ENCODE measurements at places on chromosomes 2 and 18.

DNA sequence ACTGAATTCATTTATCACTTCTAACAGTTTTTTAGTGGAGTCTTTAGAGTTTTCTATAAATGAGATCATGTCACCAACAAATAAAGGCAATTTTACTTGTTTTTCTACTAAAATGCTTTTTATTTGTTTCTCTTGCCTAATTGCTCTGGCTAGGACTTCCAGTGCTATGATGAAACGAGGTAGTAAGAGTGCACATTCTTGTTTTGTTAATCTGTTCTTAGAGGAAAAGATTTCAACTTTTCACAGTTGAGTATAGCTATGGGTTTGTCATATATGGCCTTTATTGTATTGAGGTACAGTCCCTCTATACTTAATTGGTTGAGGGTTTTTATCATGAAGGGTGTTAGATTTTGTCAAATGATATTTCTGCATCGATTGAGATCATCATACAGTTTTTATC lies 5.6 kb downstream of the IL18RAP start:
- no peak for DNase-seq

- no peak for DNase-seq
Measured at GRCh38 chr18:46315161-46315560, 211.0 kb downstream of the HAUS1 start.

- DNase-seq: no peak
Measured at GRCh38 chr2:121471532-121472469, 58.9 kb upstream of the RNU4ATAC start.

- no peak for DNase-seq
Measured at GRCh38 chr2:44143701-44144100, 25.0 kb upstream of the PPM1B start.

GRCh38 chr18:49788327-49788898 lies 24.9 kb downstream of the ACAA2 start:
- no peak for DNase-seq

DNA sequence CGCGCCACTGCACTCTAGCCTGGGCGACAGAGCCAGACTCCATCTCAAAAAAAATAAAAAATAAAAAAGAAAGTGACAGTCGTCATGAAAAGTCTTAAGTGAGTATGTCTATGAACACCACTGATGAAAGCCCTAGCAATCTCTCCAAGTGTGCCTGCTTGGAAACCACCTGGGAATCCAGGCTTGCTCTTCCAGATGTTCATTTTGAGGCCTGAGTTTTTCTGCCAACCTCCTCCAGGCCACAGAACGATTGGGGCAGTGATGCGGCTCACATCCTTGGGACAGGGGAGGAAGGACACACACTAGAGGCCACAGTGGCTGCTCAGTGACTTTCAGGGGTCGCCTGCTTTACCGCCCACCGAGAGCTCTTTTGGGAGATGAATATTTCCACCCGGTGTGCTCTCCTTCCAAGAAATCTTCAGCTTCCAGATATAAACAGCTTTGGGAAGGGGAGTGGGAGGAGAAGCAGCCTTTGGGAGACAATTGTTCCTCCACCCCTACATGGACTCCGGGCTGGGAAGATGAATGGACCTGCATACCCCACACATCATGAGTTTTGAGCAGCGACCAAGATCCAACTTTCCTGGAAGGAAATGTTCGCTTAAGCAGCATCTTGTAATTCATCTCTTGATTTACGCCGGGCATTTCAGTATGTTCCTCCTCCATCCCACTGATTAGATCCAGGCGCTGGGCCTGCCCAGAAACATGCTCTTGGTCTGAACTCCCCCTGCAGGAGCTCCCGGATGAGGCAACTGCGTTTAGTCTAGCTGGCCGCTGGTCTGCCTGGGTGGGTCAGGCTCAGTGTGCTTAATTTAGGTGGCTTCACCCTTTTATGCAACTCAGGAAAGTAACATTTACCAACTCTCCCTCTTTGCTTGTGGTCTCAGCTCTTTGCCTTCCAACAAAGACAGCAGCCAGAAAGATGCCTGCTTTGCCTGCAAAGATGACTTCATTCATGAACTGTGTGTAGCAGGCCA lies 6.2 kb upstream of the ARMC9 start:
- no peak for DNase-seq

DNA sequence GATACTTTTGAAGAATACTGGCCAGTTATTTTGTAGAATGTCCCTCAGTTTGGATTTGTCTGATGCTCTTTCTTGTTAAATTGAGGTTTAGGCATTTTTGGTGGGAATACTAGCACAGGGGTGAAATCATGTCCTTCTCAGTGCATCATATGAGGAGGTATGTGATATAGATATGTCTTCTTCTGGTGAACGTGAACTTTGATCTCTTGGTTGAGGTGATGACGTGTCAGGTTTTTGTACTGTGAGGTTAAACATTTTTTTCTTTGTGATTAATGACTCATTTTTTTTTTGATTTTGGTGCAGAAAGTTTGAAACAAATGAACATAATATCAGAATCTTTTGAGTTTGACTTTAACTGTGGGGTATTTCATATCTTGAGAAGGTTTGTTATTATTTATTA lies 11.0 kb downstream of the ZNF407 start:
- no peak for DNase-seq

DNA sequence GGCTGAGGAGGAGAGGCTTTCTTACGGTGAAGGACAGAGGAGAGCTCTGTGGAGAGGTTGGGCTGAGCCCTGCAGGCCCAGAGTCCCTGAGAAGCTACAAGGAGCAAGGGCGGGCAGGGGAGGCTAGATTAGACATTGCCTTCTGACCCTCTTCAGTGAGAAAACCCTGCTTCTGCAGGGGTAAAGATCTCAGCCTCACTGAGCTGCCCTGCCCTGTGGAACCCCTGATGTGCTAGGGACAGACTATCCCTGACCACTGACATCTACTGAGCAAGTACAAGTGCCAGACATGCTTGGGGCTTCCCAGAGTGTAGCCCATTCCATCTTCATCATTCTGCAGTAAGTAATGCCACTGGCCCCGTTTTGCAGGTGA lies 111.5 kb downstream of the CYP26B1 start:
- DNase-seq: no peak

DNA sequence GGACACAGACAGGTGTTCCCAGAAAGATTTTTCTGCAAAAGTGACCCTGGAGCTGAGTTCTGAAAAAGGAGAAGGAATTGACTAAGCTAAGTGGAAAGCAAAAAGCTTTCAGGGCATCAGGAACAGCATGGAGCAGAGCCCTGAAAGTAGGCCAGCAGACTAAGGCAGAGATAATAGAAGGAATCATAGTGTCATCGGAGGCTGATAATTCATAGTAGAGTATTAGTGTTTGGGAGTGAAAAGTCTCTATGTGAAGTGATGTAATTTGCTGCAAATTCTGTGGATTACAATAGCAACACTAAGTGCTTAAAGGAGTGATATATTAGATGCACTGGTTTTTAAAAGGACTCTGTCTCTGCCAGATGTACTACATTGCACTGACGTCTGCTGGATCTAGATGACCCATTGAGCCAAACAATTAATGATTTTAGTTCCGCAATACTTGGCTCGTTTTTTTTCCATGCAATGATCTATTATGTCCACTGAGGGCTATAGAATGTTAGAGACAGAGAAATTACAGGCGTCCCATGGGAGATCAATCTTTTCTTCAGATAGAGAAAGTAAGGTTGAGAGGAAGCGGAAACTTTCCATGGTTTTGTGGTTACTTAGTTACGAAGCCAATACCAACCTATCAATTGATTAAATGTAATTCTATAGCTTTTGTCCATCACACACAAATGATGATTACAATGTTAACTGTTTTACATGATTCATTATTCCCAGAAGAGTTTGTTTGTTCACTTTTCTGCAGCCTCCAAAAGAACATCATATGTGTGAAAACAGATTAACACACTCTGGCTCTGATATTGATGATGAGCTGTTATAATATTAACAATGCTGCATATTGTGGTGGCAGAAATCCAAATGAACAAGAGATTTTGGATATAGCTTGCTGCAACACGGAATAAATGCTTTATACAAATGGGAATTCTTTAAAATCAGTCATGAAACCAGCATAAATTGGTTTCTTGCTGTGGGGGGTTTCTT lies 143.7 kb downstream of the MC4R start:
- no peak for DNase-seq

DNA sequence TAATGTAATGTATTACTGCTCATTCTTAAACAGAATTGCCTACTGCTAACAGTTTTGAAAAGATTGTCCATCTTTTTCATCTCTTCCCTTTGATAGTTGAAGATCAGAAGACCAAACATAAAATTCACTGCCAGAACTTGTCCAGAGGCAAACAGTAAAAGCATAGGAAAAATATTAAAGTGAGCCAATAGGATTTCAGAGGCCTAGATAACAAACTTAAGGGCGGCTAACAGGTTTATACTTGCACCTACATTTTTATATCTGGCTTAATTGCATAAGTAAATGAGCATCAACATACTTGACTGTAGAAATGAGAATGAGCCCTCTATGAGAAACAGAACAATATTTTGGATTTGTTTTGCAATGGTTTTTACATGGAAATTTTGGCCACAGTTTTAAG lies 30.3 kb downstream of the ZC3H15 start:
- DNase-seq: no peak

DNA sequence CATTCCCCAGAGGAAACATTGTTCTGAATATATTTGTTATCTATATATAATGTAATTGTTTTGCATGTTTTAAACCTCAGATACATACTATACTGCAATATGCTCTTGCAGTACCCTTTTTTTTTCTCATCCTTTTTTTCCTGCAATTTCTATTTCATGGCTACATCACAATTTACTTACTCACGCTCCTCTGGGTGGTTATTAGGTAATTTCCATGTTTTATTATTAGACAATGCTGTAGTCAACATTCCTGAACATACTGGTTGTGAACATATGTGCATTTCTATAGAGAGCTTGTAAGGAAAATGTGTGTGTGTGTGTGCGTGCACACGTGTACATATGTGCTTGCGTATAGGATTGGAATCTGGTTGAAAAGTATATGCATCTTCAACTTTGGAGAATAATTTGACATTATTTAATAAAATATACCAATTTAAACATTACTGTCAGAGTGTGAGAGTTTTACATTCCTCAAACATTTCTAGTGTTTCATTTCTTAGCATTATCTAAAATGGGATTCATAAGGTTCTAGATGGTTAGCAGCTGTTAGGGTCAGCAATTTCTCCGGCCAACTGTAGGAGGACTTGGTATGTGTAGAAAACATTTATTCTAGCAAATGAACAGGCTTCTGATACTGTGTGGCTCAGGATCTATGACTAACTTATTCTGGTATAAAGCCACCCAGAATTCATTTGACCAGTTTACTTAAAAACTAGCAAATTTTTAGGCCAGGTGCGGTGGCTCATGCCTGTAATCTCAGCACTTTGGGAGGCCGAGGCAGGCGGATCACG lies 22.4 kb downstream of the NCOA1 start:
- DNase-seq: no peak

- no peak for DNase-seq
Measured at GRCh38 chr2:151475071-151475470, 65.4 kb downstream of the RIF1 start.

DNA sequence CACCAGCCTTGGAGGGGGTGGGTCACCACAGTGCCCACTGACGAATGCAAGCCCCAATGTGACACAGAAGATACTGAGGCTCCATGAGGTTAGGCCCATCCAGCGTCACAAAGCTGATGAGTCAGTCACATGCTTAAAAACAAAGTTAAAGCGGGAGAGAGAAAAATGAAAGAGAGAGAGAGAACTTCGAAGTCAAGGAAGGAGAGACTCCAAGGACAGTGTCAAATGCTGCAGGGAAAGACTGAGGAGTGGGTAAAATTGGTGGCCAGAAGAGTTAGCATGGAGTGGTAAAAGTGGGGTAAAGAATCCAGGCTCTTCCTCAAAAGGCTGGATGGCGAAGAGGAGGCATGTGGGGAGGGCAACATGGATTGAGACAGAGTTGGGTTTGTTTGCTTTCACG lies 201.9 kb upstream of the CCDC150 start:
- DNase-seq: no peak

DNA sequence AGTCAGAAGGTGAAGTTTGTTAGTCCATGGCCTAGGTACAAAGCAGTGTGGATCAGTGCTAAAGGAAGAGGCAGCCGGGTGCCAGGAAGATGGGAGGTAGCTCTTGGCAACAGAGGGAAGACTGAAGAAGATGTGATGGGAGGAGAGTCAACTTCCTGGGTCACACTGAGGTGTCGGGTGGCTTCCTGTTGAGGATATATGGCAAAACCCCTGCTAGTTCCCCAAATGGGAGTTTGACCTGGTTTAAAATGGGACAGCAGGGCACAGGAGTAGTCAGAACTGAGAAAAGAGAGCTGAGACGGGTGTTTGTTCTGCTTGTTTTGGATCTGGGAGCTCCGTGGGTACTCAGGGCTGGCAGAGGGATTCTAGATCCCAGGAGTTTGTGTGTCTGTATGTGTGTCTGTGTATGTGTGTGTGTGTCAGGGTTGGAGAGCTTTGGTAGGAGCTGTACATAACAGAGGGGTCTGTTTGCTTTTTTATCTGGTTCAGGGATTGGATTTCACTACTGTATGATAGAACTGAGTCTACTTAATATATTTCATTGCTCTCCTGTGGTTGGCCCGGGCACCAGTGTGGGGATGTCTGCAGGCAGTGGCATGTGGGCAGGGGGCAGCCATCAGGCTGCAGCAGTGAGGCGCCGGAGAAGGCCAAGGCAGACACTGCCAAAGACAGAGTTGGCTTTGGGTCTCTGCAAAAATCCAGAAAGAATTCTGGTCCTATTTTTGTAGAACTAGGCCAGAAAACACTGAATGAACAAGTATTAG lies 17.1 kb downstream of the MXD1 start:
- no peak for DNase-seq

DNA sequence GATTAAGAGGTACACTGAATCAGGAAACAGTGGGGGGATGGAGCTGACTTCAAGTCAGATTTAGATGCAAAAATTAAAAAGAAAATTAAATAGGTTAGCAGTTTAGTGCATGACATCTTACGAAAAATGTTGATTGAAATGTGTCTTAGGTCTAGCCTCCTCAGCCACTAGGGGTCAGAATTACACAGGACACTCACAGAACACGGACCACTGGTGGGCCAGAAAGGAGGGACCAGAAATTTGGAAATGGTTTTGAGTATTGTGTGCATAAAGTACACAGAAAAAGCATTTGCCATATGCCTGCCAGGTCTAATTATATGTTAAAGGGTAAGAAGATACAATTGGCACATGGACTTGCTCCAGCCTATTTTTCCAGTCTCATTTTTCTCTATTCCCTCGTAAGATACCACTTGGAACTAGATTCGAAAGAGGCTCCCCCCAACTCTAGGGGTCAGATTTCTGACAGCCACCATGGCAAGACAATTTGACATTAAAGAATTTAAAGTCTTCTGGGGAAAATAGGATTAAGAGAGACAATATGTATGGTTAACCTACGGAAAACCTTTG lies 550.2 kb upstream of the SETBP1 start:
- DNase-seq: no peak

Measured in stimulated activated CD4-positive, alpha-beta T cell treated with anti-CD3 and anti-CD28 coated beads, Interleukin-1b, Interleukin-23, amount 100 ng/mL, for 48 hours (primary cell).